T-helper 2 cell (primary cell): ENCODE measurements at places on chromosomes 1 and 21.

- no peak for DNase-seq
These were observed 56.9 kb downstream of the FHAD1 start for GRCh38 chr1:15303935-15304334.

- no peak for DNase-seq
These were observed 30.2 kb downstream of the ALDH9A1 start for GRCh38 chr1:165668184-165668583.

- DNase-seq: no peak
These were observed 919 bp downstream of the HECTD3 start for GRCh38 chr1:45009956-45010854.

DNA sequence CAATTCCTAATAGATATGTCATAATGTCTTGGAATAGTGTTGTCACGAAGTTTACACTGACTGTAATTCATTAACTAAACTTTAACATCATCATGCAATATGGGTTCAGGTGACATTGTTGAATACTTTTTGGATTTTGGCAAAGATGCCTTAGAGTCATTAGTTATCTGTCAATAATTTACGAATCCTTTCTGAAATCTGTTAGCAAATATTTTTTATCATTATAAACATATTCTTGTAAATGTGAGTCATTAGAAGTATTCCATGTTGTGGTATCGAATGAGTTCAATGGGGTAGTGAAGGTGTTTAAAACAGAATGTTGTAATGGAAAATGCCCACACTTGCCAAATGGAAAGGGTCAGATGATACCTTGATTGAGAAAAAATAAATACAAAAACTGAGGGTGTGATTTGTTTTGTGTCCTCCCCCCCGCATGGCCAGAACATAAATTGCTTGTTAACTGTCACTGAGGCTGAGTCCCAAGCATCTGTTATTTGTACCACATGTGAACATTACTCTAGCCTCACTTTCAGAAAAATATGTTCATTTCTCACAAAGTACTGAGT, 5.2 kb upstream of the NR5A2 start:
- DNase-seq: no peak

DNA sequence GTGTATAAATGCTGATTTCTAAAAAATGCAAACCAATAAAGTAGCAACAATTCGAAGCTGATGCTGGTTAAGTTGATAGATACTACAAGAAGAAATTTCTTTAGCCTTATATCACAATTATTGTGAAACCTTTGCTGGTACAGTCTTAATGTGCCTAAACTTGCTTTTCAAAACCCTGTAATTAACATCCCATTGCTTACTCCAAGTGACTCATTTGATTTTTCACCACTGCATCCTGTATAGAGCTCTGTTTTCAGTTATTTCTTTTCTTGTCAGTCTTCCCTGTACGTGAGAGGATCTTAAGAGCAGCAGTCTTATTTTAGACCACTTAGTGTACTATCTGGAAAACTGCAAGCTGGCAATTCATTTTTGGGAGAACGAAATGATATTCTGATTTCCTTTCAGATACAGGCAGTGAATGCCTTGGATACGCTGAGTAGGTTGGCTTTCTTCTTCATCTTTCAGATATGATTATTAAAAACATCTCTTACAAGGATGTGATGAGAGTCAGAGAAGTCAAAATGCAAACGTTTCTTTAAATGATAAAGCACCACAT, 210.3 kb downstream of the KCTD3 start:
- DNase-seq: no peak

GRCh38 chr1:232038706-232039677, 412.4 kb downstream of the DISC1 start:
- no peak for DNase-seq

DNA sequence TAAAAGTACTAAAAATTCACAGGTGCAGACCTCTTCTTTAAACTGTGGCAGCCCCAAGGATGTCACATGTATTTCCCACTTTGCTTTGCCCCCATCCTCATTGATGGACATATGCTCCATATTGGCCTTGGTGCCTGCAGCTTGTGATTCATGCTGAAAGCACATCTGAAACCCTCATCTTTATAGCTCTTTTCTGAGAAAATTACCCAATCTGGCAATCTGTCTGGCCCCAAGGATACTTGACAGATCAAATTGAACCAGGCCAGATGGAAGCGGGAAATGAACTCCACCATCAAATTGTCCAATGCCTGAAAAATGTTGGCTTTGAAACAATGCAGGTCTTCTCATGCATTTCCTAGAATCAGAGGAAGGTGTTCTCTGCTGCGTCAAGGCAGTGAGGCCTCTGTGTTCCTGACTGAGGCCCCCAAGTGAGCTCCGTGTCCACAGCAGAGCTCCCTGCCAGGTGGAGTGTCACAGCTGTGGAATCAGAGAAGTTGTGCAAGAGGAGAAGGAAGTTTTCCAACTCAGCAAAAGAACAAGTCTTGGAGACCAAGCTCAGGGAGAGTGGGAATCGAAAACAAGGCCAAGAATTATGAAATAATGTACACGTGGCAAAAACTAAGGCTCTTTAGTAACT, 323.7 kb downstream of the PLPP3 start:
- DNase-seq: no peak

DNA sequence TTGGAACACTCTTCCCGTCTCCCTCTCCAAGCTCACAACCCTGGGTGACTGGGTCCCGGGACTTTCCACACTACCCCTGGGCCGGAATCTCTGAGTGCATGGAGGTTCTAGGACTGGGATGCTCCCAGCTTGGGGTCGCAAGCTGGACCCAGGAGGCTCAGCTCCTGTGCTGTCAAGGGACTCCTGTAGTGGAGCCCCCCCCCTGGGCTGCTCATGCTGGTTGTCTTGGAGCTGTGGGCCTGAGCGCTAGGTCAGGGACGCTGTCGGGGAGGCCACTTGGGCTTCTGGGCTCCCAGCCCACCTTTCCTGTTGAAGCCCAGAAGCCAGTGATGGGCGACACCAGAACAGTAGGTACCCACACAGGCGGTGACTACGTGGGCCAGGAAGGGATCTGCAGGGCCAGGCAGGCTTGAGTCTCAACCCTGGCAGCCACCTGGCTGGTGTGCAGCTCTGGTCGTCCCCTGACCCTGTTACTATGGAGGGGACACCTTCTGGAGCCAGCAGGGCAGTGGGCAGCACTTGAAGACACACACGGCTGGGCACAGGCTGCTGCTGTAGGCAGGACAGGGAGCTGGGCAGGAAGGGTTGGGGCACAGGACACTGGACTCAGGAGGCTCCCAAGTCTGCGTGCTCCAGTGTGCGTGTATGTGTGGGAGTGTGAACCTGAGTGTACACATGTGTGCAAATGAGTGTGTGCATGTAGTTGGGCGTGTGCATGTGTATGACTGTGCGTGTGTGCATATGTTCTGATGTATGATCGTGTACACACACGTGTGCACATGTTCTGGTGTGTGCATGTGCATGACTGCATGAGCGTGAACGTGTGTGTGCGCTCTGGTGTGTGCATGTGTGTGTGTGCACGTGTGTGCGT, 3.0 kb downstream of the MMEL1 start:
- DNase-seq: no peak

GRCh38 chr1:7265771-7266371, 480.6 kb downstream of the CAMTA1 start:
- DNase-seq: no peak

- no peak for DNase-seq
These were observed 7.5 kb upstream of the TTC22 start for GRCh38 chr1:54808443-54809207.

DNA sequence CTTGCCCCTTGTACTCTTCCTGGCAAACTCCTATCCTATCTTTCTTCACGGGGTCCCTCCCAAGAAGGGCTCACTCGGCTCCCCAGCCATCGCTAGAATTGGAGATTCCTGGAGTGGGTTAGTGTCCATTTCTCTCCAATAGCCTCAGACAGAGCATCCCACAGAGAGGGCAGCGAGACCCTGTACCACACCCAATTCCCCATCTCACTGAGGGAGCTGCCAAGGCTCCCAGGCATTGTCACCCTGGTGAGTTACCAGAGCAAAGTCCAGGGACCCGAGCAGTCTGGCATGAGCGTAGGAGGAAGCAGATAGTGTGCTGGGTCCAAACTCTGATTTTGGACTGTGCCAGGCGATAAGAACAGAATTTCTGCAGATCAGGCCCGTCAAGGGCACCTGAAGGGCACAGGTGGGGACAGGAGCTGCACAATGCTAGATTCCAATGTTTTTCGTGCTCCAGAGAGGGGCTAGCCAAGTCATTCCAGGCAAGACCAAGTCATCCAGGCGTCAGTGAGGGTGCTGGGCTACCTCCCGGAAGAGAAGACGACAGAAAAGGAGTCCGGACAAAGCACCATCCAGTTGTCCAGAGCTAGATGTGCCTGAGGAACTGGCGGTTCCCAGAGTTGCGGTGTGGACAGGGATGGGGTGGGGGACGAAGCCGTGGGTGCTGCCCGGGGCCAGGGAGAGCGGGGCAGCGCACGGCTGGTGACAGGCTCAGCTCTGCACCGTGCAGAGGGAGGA, 15.3 kb downstream of the AKR7A3 start:
- DNase-seq: no peak

DNA sequence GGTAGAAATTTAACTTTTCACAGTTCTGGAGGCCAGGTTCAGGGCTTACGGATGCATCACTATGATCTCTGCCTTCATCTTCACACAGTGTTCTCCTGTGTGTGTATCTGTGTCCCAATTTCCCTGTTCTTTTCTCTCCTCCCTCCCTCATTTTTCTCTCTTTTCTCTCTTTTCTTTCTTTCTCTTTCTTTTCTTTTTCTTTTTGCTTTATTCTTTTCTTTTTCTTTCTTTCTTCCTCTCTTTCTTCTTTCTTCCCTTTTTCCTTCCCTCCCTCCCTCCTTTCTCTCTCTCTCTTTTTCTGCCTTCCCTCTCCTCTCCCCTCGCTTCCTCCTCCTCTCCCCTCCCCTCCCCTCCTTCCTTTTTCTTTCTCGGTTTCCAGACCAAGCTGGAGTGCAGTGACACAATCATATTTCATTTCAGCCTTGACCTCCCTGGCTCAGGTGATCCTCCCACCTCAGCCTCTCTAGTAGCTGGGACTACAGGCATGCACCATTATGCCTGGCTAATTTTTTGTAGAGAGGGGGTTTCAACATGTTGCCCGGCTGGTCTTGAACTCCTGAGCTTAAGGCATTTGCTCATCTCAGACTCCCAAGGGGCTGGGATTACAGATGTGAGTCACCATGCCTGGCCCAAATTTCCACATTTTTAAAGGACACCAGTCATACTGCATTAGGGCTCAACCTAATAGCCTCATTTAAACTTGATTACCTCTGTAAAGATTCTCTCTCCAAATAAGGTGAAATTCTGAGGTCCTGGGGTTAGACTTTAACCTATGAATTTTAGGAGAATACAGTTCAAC, 115.9 kb downstream of the HUNK start:
- no peak for DNase-seq

GRCh38 chr1:8343464-8344001, 25.6 kb downstream of the SLC45A1 start:
- no peak for DNase-seq

- no peak for DNase-seq
These were observed 76.9 kb upstream of the TNFSF18 start for GRCh38 chr1:173127369-173128307.

DNA sequence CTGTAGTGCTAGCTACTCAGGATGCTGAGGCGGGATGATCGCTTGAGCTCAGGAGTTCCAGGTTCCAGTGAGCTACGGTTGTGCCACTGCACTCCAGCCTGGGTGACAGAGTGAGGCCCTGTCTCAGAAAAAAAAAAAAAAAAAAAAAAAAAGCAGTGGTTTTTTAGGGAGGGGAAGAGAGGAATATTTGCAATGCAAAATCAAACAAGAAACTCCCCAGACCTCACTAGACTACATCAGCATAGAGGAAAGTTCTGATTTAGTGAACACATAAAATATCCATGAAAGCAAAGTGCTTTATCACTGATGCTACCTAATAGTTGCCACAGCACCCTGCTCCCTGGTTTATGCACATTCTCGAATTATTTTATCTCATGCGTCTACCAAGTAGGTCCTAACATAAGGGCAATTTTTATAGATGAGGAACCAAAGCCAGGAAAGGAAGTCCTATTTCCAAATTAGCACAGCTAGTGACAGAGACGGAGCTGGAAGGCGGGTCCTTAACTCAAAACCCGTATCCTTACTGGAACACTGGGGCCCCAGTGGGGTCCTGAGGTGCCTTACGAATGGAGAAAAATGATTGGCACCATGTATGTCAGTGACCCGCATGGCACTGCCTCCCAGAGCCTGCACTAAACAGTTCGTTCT, 50.7 kb upstream of the GPR157 start:
- no peak for DNase-seq

GRCh38 chr1:202049129-202049528, 38.7 kb downstream of the ELF3 start:
- DNase-seq: no peak

DNA sequence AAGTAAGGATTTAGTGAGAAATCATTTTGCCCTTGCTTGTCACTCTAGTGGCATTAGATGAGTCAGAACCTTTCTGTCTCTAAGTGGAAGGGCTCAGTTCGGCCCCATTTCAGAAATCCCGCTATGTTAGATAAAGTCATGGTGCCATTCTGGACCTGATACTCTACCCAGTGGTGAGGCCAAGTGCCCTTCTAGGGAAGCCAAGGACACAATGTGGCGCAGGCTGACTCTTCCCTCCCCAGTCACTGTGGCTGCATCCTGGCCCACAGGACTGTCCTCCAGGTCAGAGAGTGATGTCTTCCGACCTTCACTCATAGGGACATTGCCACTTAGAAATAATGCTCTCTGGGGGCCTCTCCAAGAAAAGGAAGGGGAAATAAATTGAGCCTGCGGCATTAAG, 48.3 kb upstream of the MTR start:
- DNase-seq: no peak
